NCI-H1092 (cell line): ENCODE measurements at places on chromosomes 11 and 22.

- no peak for DNase-seq
Observed at GRCh38 chr11:129505266-129505665, 129.6 kb downstream of the BARX2 start.

GRCh38 chr11:113554526-113554925 lies 79.3 kb upstream of the DRD2 start:
- DNase-seq: no peak

DNA sequence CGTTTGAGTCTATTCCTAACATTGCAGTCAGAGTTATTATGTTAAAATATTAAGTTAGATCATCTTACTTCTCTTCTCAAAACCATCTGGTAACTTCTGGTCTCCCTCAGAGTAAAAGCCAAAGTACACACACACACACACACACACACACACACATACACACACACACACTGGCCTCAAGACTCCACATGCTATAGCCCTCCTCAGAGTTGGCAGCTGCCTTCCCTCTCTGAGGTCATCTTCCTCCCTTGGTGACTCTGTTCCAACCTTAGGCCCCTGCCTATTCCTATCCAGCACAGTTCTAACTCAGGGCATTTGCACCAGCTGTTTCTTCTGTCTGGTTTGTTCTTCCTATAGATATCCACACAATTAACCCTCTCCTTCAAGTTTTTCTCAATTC lies 272.0 kb upstream of the SESN3 start:
- DNase-seq: no peak

GRCh38 chr22:49507607-49508292 lies 319.9 kb downstream of the BRD1 start:
- DNase-seq: no peak

GRCh38 chr11:93560199-93560932 lies 17.2 kb upstream of the SMCO4 start:
- no peak for DNase-seq

DNA sequence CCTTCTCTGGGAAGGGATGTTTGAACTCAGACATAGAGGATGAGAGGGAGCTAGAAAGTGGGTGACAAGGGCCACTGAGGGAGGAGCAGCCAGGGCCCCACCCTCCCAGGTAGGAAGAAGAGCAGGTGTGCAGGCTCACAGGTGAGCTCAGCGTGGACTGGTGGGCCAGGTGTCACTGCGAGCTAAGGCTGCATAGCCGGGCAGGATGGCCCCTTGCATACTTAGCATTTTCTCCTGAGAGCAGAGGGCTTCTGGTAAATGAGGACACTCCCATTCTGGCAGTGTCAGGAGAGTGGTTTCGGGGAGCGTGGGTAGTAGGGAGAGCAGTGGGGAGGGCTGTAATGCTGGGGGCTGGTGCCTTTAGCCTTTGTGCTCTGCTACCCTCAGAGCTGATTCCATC lies 843.4 kb downstream of the TBC1D22A start:
- DNase-seq: no peak

DNA sequence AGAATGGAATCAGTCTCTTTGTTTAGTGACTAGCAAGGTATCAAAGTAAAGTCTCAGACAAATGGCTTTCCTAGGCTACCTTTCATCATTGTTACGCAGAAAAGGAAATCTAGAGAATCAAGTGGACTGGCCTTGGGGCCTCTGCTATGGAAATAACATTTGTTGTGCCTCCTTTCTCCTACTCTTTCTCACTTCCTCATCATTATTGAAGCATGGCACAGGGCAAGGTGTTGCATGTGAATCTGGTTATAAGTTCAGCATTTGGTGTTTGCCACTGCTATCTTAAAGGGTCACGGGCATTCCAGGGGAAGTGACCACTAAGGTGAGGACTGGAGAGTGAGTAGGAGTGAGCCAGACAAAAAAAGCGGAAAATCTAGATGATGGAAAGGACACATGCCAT lies 54.9 kb downstream of the GLYATL1 start:
- no peak for DNase-seq

- DNase-seq: no peak
Observed at GRCh38 chr11:85236211-85236610, 390.9 kb downstream of the DLG2 start.

DNA sequence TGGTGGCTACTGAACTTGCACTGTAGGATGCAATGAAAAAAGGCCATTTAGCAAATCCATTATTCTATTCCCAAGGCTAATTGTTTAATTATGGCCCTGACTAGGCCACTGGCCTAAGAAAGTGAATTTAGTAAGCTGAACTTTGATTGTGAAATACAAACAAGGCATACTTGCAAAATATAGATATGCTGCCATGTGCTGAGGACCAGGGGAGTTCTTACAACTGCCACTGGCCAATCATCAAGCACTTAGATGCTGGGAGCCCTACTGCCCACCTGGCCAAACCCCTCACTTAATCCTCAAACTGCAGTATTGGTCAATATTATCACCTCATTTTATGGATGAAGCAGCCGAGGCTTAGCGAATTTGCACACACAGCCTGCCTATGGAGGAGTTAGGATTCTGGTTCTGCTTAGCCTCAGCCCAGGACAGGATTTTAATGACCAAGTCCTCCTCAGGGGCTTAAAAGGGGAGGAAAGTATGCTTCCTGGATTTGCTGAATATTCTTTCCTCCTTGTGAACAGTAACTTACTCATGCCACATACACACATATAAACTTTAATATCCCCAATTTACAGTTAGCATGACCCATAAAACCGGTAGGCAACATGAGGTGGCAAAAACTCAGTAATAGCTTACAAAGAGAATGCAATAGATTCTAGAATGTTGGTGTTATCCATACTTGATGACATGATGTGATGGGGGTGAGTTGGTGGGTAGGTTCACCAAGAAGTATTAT lies 39.3 kb downstream of the CD44 start:
- no peak for DNase-seq

DNA sequence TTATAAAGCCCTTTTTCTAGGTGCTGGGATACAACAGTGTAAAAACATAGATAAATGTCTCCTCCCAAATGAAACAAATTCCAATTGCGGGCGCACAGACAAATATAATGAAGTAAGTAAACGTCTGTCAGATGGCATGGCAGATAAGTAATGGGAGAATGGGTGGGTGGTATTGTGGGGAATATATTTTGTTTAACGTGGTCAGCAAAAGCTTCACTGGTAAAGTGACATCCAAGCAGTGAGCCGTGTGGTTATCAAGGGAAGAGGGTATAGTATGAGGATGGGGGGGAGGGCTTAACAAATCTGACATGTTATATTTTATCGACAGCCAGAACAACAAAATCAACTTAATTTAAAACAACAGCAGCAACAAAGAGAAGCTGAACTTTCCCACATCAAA lies 1.2 kb downstream of the SVIP start:
- no peak for DNase-seq

GRCh38 chr11:6323291-6323905 lies 3.1 kb upstream of the CAVIN3 start:
- no peak for DNase-seq

GRCh38 chr22:38948181-38948940 lies 9.0 kb upstream of the APOBEC3A start:
- DNase-seq: no peak

- DNase-seq: no peak
Observed at GRCh38 chr22:27541836-27542235, 259.7 kb downstream of the MN1 start.

- no peak for DNase-seq
Observed at GRCh38 chr11:83662494-83662893, 376.3 kb upstream of the CCDC90B start.

DNA sequence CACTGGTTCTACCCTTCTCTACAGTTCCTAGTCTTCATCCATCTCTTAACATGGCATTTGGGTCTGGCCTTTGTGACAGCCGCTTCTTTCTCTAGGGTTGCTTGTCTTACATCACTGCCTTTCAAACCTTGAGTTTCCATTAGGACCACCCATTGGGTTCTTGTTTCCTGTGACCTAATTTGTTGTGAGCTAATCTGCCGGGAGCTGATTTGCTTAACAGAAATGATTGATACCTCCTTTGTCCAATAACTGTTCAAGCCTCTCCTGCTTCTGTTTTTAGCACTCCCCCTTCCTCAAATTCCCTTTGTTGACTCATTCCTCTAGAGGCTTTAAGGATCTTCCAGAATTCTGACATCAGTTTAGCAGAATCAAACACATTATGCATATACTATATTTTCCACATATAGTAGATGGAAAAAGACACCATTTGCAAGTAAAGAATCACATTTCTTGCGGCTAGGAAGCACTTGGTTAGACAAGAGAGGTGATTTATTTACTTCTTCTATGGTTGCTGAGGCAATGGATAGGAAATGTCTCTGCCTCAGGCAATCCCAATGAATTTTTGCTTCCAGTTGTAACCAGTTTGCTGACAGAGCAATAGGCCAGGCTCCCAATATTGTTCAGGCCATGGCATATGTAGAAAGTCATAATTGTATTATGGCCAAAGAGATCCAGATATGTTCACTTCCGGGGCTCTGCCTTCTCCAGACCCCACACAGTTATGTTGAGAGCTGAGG lies 130.7 kb downstream of the SNX19 start:
- DNase-seq: no peak
